ENCODE measurements at places on chromosomes 5 and 9.
A peak's percentile ranks its signal among the peaks of the same experiment; 100 is the strongest.

GRCh38 chr5:34587355-34588241 is 68.5 kb upstream of the RAI14 start:
- no peak for DNase-seq

DNA sequence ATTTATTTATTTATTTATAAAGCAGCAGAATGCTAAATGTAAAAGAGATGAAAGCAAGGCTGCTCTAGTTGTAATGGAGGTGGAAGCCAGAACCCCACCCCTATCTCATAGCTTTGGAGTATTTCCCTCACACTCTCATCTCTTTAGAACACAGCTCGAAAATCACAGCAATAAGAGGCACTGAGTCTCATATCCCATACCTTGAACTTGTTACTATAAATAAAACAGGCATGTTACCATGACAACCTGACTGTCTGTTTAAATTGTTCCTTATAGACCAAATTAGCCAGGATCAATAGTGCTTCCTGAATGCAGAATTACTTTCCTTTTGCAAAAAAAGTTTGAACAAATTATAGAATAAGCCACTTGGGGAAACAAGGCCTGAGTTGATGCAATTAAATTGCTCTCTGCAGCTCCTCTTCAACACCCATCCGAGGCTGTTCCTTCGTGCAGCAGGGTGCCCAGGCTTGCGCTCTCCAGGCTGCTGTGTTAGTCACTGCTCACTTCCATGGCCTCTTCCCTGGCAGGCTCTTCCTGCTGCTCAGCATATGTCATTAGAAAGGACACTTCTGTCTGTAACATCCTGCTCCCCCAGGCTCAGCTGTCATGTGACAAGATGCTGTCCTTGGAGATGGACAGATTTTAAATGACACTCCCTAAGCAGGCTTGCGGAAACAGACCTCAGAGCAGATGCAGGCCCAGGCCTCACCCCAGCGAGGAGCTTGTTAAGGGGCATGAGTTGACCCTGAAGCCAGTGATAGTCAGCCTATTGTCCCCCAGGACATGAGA is 120.2 kb downstream of the CARTPT start:
- peak; percentile 71 for DNase-seq

DNA sequence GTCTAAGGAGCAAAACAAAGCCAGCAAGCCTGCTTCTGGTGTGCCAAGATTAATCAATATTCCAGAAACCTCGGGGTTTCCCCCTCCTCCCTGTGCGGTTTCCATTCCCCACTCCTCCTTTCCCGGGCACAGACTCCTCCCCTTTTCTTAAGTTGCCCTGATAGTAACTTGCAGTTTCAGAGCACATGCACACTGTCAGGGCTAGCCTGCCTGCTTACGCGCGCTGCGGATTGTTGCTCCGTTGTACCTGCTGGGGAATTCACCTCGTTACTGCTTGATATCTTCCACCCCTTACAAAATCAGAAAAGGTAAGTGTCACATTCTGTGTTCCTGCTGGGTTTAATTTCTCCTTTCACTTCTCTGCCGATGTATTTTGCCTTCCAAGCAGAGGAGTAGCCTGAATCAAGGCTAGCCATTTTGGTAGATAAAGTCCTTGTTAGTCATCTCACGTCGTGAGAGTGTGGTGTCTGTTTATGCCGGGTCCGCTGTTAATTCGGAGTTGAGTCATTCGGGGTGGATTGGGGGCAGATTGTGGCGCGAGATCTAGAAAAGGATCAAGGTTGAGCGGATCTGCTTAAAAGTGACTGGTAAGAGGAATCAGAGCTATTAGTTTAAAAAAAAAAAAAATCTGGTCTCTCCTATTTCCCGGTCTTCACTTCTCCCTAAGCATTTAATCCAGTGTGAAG is at the start of gene SLC1A3:
Gene SLC1A3, plus strand, starts transcription at position 179 of the 686 bp plus-strand sequence. CDS start 1,818 bp downstream, outside the sequence.
- DNase-seq: peak; percentile 94

GRCh38 chr5:10604975-10605374 is 41.1 kb downstream of the ANKRD33B start:
- DNase-seq: no peak

DNA sequence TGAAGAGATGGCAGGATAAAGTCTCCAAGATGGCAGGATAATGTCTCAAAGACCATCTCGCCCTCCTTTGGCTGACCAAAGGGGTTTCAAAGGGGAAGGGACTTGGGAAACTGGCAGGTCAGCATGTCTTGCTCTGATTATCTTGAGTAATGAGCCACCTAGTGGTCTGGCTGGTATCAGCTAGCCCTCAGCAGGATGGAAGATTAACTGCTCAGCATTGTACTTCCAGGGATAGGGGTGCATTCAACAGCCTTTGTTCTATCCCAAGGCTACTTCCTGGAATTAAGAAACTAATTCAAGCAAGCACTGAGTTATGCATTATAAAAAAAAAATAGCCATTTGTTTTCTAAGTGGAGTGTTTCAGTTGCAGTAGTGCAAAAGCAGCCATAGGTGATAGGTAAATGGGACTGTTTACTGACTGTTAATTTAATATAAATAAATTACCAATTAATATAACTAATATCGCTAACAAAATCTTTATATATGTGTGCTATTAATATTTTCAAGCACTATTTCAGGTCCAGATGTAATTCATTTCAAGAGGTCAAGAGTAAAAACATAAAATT is 555.5 kb downstream of the CDH9 start:
- peak; percentile 68 for DNase-seq
